Activated CD4-positive, alpha-beta T cell treated with anti-CD3 and anti-CD28 coated beads, Interleukin-2, Interleukin-6, amounts not matched to agents 100 ng/mL and 50 ng/mL, durations not matched to agents 16 hours and 8 hours (primary cell): ENCODE measurements at places on chromosomes 2 and 18.
A peak's percentile ranks its signal among the peaks of the same experiment; 100 is the strongest.

DNA sequence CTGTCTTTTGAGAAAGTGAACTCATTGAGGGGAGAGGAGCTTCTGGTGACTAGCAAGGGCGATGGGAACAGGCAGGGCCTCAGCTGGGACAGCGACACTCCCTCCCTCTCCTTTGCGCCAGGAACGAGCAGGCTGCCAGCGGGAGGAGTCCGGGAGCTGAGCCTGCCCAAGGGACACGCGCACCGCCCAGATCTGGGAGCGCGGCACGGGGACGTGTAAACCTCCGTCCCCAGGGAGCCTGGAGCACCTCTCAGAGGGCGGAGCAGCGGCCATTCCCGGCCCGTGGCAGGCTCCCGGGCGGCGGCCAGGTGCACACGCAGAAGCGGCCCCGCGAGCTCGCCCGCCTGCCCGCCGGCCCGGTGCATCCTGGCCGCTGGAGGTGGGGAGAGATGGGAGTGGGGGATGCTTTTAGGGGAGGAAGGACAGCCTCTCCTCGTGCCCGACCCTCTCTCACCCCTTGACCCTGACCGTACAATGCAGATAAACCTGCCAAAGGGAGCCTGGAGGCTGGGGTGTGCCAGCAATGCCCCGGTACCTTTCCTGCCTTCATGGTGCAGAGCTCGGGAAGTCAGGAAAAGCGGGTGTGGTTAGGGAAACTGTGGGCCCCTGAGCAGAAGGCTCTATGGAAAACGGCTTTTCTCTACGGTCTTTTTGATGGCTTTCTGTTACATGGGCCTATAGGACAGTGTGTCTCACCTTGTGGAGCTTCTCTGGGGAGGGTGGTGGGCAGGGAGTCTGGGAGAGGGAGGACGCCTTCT lies 2.2 kb downstream of the AQP4 start:
- no peak for DNase-seq

DNA sequence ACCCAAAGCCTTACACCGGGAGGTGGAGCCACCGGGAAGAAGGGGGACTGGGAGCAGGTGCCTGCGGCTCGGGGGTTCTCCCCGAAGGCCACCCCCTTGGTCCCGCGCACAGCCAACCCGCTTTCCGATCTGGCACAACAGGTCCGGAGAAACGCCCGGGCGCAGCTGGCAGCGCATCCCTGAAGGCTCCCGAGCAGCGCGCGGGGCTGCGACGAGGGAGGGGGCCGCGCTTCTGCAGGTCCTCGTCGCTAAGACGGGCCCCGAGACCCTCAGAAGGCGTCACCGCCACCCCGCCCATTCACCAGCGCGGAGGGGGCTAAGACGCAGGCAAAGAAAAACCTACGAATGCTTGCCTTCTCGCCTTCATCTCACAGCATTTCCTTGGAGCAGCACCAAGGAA lies 1.8 kb downstream of the CBLN2 start:
- DNase-seq: no peak

DNA sequence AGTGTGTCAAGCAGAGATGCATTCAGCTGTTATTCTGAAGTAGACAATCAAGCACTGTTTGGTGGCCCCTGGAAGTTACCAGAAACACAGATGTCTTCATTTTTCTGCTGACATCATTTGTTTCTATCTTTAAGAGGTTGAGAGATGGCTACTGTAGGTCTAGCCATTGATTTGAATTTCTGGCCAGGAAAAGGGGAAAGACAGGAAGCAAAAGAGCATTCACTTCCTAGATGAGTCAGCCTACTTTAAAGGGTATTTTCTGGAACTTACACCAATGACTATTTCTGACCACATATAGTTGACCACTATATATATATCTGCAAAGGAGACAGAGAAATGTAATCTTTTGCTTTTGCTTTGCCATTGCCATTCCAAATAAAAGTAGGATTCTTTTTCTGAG lies 900.1 kb upstream of the SOX11 start:
- no peak for DNase-seq

GRCh38 chr2:172462373-172462848 lies 35.0 kb downstream of the ITGA6 start:
- DNase-seq: no peak

- peak; percentile 27 for DNase-seq
Measured at GRCh38 chr2:238108423-238109183, 8.5 kb downstream of the ESPNL start.

GRCh38 chr2:38191516-38191915 lies 115.6 kb upstream of the CYP1B1 start:
- DNase-seq: no peak

DNA sequence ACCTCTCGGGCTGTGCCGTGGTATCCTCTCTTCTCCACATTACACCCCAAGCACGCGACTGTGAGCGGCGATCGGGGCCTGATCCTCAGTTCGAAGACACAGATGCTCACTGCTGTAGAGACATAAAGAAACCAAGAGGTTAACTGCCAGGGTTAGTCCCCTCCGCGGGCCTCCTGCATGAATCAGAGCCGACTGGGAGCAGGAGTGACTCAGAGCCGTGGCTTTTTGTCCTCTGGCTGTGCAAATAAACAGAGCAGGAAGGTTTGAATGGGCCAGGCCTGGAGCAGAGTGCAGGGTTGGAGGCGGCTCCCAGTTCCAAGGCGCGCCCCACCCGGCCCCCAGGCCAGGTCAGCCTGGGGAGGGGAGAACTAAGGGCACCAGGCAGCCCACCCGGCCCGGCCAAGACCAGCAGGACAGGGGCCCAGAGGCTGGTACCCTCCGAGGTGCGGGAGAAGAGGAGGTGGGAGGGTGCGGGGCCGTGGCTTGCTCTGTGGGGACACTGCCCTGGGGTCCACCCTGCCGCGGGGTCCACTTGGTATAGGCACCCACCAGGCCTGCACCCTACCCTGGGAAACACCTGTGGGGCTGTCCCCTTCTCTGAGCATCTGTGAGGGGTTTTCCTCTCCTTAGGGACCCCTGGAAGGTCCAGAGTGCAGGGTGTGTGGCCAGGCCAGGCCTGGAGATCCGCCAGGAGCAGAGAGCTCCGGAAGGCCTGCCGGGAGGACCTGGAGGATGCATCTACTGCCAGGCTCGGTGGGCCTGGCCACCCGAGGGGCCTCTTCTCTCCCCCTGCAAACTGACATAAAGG lies 16.5 kb downstream of the TWIST2 start:
- DNase-seq: peak; percentile 62

GRCh38 chr2:126945118-126945517 lies 46.4 kb downstream of the TEX51 start:
- no peak for DNase-seq

GRCh38 chr2:174124181-174124580 lies 124.2 kb downstream of the OLA1 start:
- DNase-seq: peak; percentile 11

GRCh38 chr2:179626261-179626660 lies 235.2 kb downstream of the ZNF385B start:
- DNase-seq: no peak

DNA sequence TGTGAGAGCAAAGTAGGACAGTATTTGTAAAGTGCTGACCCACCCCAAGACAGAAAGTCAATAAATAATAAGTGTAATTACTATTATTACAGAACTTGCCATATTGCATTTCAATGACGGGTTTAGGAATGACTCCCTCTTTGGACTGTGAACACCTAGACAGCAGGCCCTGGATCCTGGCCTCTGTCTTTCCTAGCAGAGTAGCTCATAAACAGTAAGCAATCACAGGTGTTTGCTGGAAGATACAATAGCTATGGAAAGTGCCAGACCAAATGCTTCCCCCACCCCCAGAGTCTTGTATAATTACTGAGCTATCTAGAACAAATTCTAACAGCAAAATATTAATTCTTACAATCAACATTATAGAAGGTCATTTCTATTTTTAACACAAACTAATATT lies 20.1 kb upstream of the MYO1B start:
- DNase-seq: no peak

DNA sequence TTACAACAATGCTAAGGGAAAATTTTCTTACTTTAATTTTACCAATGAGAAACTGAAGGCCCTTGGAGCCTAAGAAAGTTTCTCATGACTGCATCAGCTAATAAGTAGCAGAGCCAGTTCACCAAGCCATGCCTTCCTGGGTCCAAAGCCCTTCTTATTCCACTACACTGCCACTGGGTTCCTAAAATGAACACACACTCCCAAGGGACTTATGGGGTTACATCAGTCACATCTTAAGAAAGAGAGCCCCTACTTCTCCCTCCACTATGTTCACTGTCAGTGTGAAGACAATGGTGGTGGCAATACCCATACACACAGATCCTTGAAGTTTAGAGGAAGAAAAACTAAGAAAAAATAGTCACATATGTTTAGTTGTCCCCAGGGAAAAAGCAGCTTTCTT lies 20.6 kb downstream of the MBD2 start:
- no peak for DNase-seq

DNA sequence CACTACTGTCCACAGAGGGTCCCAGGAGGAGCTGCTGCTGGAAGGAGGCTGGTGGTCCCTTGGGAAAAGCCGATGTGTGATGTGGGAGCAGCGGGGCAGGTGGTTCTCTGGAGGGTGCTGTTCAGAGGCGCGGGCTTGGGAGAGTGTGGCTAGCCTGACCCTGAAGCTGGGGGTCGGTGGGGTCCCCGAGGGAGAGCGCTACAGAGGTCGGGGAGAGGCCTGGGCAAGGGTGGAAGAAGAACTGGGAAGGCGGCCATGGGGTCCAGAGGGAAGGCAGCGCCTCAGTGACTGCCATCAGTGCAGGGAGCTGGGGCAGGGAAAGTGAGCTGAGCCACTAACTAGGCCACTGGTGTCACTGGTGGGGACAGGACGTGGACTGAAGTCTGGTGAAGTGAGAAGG lies 32.5 kb downstream of the FAM228A start:
- DNase-seq: no peak

GRCh38 chr2:174919947-174920595 lies 85.1 kb downstream of the CHN1 start:
- DNase-seq: no peak
